Kidney capillary endothelial cell (primary cell): ENCODE measurements at places on chromosomes 12 and 14.

- no peak for DNase-seq
Measured at GRCh38 chr14:23118506-23119362, at the start of gene CEBPE. CEBPE (minus strand) TSS chr14:23119255; CDS start chr14:23119091, 164 bp downstream.

- no peak for DNase-seq
Measured at GRCh38 chr12:71639341-71639760, 24.3 kb downstream of the ZFC3H1 start.

- DNase-seq = no peak
Measured at GRCh38 chr14:75549169-75549568, 26.9 kb downstream of the BATF start.

DNA sequence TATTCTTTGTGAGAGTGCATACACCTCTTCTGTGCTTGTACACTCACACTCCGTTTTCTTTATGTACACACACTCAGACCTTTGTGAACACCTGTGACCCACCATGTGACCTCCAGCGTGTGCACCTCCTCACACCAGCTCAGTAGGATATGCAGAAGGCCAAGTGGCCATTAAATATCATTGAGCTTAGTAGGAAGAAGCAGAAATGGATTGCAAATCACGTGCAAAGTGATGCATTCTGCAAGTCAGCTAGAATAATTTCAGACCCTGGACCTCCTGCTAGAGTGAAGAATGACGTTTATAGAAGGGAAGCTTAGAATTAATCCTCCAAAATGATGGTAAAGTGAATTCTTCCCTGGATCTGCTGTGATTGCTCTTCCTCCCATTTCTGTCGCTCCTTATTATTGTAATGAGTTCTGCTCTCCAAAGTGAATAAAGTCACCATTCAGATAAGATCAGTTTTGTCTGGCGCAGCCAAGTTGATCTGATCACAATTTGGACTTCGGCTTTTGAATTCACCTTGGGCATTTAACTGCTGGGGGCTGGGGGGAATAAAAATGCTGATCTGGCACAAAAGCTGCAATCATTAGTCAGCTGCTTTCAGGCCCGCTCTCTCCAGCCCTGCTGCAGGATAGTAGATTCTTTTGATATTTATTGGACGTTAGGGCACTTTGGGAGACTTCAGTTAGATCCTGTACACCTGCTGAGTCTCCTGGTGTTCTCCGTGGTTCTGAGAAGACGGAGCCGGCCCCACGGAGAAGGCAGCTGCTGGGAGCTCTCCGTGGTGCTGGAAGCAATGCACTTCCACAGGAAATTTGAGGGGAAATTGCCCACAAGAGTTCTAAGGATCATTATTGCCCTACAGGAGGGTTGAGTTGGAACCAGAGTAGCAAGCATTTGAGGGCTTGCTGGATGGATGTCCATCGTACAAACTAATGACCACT, 12.4 kb upstream of the NRXN3 start:
- DNase-seq = peak; percentile 19

- DNase-seq = no peak
Measured at GRCh38 chr12:129200576-129200975, 347.3 kb downstream of the GLT1D1 start.

GRCh38 chr12:90199006-90199405, 490.4 kb upstream of the ATP2B1 start:
- peak; percentile 78 for DNase-seq

DNA sequence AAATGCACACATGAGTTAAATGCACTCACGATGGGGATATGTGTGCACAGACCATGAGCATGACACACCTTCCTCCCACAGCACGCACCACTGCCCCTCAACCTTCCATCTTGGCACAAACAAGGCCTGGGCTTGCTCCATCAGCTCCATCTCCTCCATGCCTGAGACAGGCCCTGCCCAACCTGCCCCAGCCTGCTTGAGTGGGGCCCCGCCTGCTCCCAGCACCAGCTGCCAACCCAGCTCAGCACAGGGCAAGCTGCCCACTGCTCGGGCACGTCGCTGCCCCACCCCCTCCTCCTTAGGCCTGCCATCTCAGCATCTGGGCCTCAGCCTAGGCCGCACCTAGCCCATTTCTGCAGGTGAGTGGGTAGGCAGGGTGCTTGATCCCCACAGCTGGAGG, 27.6 kb upstream of the KRT78 start:
- no peak for DNase-seq

DNA sequence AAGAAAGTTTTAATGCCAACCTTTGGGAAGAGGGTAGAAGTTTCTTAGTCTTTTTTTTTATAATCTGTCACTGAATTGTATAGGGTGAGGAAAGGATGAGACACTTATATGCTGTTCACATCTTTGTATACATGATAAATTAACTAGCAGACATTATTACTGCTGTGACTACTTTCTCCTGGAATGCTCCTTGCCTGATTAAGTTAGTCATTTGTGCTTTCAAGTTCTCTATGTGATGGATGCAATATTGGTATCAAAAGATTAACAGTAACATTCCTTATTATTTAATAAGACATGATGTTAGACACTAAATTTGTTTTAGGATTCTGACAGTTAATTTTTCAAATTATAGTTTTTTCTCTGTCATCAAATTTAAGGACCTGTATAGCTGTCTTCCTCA, 223.4 kb upstream of the GARIN2 start:
- DNase-seq = no peak

DNA sequence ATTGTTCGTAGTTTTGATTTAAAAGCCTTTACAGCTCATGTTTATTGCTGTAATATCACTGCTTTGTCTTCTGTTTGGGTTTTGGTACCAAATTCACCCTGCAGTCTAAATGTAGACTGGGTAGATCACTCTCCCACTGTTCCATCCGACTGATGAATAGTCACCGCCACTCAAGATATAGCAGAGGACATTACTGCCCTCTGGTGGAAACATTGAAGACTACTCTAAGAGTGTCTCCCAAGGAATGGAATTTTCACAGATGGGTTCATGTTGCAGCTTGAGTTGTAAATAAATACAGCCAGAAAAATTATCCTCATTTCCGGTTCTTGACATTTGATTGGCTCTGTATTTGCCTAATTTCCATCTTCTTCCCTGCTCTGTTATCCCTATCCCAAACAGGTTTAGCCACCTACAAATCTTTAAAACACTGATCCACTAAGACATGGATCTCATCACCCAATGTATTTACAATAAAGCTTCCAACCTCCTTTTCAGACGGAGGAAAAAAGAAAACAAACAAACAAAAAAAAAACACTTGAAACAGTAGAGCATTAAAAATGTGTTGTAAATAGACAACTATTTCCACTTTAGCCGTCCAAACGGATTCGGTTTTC, 198.3 kb upstream of the CPNE8 start:
- DNase-seq = peak; percentile 70

DNA sequence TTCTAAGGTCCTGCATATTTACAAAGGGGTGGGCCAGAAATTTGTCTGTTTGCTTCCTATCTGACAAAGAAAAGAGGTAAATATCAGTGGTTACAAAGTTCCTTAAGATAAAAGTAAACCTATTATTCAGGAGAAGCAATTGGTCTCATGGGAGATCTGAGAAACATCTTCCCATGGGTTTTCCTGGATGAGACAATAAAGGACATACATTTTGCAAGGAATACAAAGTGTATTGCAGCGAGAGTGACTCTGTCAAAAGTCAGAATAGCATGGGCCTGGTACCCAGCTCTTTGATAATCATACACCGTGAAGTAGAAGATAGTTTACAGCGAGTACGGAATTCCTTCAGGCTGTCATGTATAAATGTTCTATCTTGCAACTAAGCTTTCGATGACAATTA, 14.2 kb downstream of the LRRK2 start:
- DNase-seq = no peak

DNA sequence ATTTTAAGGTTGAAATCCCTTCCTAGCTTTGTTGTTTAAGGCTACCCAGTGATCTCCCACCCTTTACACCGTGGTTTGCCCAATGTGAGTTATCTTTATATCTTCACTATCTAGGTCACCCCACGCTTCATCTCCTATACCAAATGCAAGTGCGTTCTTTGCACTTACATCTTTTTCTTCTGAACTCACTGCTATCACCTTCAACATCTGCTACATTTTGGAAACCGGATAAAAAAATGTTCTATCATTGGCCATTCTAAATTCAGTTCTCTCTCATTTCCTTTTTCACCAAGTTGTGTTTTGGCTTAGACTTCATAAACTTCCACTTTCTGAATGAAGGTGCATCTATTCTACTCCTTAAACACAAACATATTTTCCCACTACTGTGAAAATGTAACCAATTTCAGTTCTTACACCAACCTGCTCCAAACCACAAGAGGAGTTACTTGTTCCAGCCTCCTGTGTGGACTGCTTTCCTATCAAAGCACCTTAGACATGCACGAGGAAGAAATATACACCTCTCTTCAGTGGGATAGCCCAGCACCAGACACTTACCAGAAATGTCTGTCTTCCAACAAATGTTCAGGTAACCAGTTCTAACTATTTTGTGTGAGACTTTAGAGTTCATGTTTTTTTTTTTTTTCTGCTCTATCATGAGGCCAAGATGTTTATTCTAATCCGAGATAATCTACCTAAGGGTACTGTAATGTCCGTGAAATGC, 21.9 kb downstream of the CLEC9A start:
- no peak for DNase-seq

DNA sequence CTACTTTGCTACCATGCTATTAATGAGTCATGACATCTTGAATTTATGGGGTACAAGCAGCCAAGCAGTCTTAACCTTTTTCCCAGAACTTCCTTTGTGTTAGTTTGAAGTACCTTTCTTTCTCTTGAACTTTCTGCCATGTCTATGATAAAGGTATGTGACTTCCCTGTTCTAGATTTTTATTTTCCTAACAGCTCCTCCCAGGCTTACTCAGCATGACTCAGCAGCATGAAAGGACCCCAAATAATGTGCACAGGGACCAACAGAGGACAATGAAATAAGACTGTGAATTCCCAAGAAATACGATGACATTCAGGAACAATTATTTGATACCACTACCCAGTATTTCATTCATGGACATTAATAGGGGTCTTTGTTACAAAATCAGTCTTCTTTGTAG, 60.0 kb downstream of the TTC6 start:
- DNase-seq = no peak

DNA sequence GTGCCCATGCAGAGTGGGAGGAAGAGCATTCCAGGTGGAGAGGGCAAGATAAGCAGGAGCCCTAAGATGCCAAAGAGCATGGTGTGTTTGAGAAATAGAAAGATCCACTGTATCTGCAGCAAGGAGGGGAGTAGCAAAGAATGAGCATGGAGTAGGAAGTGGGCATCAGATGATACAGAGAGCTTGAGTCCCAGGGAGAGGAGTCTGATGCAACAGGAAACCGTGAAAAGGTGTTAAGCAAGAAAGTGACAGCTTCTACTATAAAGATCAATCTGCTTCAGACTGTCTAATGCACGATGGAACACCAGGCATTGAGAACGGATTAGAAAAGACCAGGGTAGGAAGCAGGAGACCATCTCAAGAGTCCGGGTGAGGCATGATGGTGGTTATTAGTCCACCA, 12.3 kb upstream of the GPRC5D start:
- no peak for DNase-seq
